CD4-positive, alpha-beta T cell treated with Interleukin-1 beta for 1 hour (primary cell): ENCODE measurements at places on chromosomes 11 and 22.
A peak's percentile ranks its signal among the peaks of the same experiment; 100 is the strongest.

DNA sequence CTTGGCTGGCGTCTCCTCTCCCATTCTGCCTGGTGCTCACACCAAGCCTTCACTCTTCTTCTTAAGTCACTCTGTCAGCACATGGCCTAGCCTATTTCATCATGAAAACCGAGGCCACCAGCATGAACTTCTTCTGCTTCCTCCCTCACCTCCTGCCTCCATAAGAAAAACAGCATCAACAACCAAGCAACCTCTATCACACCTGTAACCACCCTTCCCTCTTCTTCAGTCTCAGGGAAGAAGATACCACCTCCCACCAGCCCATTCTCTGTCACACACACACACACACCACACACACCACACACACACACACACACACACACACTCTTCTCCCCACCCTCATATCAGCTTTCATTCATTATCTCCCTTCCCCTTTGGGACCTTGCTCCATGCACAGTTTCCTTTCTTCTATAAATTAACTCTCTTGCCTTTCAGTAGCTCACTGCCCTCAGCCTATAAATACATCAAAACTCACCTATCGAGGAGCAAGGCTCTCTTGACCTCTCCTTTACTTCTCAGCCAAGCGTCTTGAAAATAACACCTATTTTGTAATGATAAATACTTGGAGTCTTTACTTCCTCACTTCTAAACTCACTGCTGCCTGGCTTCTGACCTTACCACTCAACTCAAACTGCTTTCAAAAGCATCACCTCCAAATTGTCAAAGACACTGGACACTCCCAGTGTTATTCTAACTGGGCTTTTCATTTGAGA lies 36.6 kb downstream of the SC5D start:
- peak; percentile 12 for DNase-seq

- DNase-seq = no peak
Observed at GRCh38 chr11:70819022-70819421, 420.7 kb downstream of the CTTN start.

- peak; percentile 37 for DNase-seq
Observed at GRCh38 chr11:63670433-63671321, 499 bp downstream of the ATL3 start.

DNA sequence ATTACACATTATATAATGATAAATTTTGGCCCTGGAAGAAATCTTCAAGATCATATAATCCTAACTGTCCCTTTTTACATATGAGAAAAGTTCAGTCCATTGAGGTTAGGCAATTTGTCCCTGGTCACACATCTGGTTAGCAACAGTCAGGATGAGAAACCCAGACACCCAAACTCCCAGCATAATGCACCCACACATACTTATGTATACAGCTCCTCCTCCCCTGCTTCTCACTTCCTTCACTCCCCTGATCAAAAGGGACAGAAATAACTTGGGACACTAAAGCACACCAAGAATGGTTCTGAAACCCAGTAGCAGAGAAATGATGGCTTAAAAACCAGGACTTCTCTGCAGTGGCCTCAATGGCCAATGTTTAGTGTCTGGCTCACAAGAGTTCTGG lies 11.1 kb downstream of the NUMA1 start:
- no peak for DNase-seq

DNA sequence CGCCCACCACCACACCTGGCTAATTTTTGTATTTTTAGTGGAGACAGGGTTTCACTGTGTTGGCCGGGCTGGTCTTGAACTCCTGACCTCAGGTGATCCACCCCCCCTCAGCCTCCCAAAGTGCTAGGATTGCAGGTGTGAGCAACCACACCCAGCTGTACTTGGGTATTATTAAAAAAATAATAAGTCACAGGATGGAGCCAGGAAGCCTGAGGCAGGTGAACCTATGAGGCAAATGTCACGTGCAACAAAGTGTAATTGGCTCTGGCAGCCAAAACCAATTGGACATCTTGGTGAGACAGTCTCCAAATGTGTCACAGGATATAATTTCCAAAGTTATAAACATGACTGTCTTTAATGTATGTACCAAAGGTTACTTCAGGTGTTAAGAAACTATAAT lies 24.0 kb upstream of the MALAT1 start:
- DNase-seq = no peak

- no peak for DNase-seq
Observed at GRCh38 chr11:93396316-93396715, 65.8 kb downstream of the DEUP1 start.

GRCh38 chr22:19107730-19108074 lies 14.5 kb downstream of the DGCR2 start:
- no peak for DNase-seq

DNA sequence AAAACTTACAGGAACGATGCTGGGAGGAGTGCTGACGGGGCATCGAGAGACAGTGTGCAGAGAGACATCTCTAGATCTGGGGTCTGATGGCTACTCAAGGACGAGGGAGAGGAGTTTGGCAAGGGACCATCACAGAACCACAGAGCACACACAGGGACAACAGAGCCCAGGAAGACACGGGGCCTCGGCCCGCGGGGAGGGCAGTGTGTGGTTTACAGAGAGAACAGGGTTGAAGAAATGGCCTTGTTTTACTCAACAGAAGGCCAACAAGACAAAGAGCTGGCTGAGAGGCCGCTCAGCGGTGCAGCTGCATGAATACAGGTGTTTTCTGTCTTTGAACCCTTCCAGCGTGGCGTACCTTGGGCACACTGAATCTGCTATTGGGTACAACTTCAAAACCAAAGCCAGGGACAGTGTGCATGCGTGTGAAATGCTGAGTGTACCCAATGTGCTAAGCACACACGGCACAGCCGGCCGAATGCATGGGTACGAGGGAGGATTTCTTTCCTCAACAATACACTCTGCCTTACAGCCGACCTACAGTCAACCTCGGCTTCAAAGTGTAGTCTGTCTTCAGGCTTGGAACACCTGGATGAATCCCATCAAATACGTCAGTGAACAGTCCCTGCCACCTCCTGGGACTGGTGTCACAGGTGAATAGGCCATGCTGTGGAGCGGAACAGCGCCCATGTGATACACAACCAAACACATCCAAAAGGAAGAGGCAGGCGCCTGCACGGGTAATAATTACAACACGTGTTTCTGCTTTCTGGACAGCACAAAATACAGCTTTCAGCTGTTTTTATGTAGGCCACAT lies 20.7 kb upstream of the BID start:
- DNase-seq = no peak

GRCh38 chr22:29224121-29224858 lies 18.6 kb downstream of the EMID1 start:
- no peak for DNase-seq

DNA sequence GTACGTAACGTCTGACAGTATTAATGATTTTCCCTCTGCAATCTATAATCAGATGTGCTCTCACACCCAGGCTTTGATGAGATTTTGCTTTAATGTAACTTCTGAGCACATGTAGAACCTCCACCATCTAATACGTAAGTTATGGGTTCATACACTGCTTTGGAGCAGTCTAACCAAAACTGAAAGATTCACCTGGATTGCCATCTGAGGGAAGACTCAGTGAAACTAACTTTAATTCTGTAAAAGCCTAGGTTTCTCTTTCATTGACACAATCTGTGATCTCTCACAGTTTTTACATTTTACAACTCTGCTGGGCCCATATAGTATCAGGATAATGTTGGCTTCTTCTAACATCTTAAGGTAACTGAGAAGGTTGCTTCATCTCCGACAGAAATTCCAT lies 30.1 kb upstream of the MTNR1B start:
- no peak for DNase-seq
